Cardiac septum (tissue), 1 donor: ENCODE measurements at places on chromosomes 2 and 18. TPM values are rescaled to one million over a fixed set of nuclear protein-coding genes. Genes with fewer than 3 reads are reported as not detected.

DNA sequence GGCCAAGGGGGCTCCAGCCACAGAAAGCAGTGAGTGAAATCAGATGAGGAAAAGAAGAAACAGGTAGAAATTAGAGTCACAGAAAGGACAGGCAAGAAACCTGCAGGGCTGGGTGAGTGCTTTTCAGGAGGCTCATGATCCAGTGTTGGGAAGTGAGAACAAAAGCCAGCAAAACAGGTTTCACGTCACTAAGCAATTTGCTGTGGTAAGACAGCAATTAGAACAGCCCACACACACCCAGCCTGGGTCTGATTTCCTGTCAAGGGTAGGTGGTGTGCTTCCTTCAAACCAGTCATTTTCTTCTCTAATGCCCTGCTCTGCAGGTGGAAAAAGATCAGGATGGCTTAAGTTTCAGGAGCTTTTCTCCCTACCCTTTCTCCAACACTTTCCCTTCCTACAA lies 52.9 kb upstream of the XDH start:
- no peak for DNase-seq

DNA sequence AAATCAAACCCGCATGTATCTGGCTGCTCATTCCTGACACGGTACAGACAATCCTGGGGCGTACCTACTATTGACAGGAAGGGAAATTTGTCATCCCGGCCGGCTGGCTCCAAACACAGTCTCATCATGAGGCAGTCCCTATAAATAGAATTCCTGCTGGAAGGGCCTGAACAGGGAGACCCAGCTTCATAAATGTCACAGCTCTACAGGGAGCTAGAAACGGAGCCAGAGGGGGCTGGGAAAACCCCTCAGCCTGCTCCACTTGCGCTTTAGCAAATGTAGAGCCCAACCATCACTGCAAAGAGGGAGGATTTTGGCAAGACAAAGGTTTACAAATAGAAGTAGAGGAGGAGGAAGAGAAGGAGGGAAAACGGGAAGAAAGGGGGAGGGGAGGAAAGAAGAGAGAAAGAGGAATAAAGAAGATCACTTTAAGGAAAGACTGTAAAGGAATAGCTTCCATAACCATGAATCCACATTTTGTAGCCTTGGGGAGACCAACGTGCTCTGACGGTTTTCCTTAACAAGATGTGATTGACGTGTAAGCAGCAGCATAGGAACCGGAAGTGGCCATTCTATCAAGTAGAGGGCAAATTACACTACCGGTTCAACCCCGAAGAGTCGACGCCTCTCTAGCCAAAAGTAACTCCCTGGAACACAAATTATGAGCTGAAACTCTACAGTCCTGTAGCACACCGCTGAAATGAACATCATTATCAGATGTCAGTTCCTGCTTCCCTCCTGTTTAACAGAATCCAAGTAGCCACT lies 56.8 kb upstream of the TTN start:
- DNase-seq: peak; percentile 89

DNA sequence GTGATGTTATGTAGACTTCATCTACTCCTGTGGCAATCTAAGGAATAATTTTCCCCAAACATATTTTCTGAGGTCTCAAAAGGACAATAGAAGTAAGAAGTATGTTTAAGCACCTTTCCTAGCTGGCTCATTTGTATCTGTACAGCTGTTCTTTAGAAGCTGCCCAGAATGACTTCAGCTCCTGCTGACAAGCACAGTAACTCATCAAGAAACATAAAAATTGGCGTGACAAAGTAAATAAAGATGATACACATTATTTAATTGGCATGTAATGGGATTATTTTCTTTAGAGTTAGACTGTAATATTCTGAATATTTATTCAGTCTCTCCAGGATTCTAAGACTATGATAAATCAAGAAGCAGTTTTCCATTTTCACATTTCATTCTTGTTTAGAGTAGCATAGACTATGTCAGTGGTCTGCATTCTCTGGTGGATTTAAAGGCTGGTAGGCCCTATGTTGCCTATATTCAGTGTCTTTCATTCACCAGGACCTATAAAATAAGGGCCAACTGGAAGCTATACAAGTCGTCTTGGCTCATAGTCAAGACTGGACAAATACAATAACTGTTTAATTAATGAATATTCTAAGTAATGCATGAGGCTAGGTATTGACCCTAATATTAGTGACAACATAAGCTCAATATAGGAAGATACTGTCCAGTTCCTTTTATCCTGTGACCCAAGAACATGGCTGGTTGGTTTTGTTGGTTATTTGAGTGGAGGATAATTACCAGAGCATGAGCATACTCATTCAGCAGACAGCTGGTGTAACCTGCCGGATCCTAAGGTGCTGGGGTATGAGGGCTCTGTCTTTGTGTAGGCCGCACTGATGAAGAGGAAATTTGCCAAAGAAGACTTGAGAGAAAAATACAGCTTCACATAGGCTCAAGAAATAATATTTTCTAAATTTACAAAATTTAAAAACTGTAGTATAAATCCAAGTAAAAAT lies 107.0 kb downstream of the PDE1A start:
- DNase-seq: no peak

GRCh38 chr2:232894746-232895145 lies 24.7 kb downstream of the SNORC start:
- peak; percentile 50 for DNase-seq

GRCh38 chr18:73758446-73758845 lies 389.2 kb downstream of the FBXO15 start:
- no peak for DNase-seq

- DNase-seq: no peak
Measured at GRCh38 chr2:123771928-123772632, 253.0 kb upstream of the CNTNAP5 start.

GRCh38 chr2:188664951-188665595 lies 309.1 kb upstream of the COL3A1 start:
- no peak for DNase-seq

- no peak for DNase-seq
Measured at GRCh38 chr2:70930371-70931329, 5.0 kb upstream of the ATP6V1B1 start.

- no peak for DNase-seq
Measured at GRCh38 chr2:176118601-176119339, 2.2 kb downstream of the HOXD10 start.

GRCh38 chr2:68645523-68645922 lies 2.1 kb downstream of the PROKR1 start:
- DNase-seq: no peak

DNA sequence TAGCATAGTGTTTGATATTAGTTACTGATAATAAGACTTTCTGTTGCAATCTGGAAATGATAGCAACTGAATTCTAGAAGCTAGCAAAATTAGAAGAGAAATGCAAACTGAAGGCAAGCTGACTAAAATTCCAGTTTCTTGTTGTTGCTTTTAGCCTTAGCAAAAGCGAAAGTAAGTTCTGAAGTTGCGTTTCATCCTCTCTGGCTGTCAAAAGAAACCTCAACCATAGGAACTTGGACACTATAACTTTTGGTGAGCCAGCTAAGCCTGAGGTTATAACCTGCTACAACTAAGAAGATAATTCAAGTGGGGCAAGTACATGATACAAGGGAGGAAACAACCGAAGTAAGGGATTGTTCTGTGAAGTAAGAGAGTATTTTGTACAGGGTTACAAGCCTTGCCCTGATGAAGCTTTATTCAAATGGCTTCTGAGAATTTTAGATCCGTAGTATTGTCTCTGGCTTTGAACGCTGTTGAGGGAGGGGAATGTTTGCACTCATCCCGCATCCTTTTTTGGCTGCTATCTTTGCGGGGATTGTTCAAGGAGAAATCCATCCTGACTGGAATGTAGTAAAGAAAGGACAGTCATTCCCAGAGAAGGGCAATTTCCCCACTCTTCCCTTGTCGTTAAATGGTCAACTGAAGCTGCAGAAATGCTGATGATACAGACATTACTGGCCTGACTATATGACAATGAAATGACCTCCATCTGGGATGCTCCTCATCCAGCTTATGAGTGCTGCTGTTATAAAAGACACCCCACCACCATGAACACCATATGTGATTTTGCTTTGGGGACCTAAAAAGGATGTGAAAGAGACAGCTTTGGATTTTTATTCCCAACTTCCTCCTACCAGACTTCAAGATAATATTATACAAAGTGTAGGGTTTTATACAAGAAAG lies 7.0 kb upstream of the TMX3 start:
- no peak for DNase-seq

- DNase-seq: peak; percentile 62
Measured at GRCh38 chr2:236632295-236633218, 62.9 kb downstream of the ACKR3 start.

GRCh38 chr2:9252002-9252357 lies 45.4 kb downstream of the ASAP2 start:
- DNase-seq: no peak

GRCh38 chr2:121234144-121234543 lies 50.9 kb downstream of the TFCP2L1 start:
- DNase-seq: no peak

DNA sequence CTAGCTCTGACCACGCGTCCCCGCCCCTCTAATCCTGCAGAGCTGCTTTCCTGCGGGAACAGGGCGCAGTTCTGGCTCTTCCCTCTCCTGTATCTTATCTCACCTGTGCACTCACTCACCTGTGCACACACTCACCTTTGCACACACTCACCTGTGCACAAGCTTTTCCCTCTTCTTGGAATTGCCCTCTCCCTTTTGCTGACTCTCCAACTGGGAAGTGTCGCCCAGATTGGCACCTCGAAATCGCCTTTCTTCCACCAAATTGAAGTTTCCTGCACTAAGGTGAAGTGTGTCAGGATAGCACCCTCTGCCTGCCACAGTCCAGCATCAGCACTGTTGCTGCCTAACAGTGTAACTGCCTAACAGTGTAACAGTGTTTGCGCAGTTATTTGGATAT lies 566 bp upstream of the CMPK2 start:
- DNase-seq: no peak

DNA sequence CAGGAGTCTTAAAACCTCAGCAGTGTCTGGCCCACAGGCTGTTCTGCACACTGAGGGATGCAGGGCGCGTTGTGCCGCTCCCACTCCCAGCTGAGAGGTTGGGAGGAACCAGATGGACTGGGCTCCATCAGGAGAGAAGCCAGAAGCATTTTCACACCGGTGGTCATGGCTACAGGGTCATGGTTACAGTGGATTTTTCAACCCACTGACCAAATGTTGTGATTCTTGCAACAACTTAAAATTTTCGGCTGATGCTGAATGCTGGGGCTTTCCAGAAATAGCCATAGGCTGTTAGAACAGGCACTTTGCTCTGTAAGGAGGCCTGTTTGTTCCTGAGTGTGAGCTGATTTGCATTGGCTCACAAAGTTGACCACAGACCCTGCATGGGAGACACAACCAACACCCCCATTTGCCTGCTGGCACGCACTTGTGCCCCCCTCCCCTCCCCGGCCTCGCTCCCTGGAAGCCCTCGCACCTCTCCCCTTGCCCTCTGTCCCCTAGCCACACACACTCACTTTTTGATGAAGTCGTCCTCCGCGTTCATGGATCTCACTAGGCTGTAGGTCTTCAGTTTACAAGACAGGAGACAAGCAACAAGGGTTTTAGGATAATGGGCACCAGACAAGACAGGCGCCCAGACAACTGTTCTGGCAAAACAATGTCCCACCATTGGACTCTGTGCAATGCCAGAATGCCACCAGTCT lies 3.4 kb downstream of the LPIN1 start:
- DNase-seq: no peak

DNA sequence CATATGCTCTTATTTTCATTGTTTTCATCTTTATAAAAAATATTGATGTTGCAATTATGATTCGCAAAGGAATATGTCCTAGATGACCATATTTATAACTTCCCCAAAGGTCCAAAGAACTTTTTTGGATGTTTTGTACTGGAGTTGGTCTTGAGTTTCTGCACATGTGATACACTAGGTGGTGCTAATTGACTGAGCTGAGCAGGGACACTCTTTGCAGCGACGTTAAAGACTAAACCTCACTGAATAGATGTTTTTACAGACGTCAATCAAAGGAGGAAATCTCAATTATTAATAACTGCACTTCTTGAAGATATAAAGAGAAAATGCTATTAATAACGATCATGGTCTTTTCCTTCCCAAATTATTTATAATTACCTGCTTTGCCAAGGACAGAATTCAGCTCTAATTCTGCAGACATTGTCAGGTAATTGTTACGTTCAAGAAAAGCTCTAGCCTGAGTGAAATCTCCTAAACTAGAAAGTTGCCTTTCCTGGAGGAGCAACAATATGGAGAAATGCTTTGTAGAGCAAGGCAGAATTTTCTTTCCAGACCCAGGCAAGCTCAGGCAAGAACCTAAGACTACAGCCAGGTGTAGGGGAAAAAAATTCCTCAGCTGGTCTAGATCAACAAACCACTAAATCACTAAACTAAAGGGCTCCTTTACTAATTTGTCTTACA lies 119.3 kb upstream of the RBBP8 start:
- no peak for DNase-seq

DNA sequence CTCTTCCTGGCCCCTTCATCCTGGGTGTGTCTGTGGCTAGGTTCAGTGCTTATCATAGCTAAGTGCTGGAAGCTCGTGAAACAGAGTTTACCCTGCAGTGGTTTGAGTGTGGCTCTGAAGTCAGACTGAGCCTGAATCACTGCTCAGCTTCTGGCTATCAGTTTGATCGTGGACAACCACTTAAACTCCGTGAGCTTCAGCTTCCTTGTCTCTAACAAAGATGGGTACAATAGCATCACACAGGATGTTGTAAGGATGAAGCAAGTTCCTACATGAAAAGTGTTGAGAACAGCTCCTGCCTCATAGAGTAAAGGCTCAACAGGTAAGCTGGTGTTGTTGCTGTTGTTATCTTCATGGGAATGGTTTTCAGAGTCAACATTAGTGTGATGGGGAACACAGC lies 210.3 kb downstream of the CLIP4 start:
- DNase-seq: no peak

DNA sequence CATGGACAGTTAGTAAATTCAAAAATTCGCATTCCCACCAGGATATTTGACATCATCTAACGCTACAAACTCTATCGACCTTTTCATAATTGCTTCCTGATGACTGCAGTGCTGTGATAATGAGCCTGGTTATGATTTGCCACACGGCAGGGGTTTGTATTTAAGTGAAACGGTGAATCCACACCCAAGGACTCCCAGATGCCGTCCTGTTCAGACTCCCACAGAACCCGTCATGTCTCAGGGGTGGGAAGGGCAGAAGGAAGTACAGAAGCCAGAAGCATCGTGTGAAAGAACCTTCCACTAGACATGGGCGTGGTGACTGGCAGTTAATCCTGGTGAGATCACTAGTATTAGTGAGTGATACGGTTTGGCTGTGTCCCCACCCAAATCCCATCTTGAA lies 91.2 kb upstream of the TMEM18 start:
- no peak for DNase-seq

- no peak for DNase-seq
Measured at GRCh38 chr2:215556979-215557378, 121.1 kb upstream of the FN1 start.

Gene CCDC93
- total RNA-seq: 26.9 TPM

Gene HOXD12
- not detected for total RNA-seq

Gene BOK
- total RNA-seq: 4.5 TPM

Gene SGPP2
- total RNA-seq: 1.0 TPM

Gene GTF2A1L
- total RNA-seq: 0.75 TPM

Gene RHOB
- 98.4 TPM for total RNA-seq

Gene NYAP2
- total RNA-seq: 0.05 TPM

Gene PDCD1
- total RNA-seq: 2.0 TPM

Gene DLGAP1
- total RNA-seq: 6.5 TPM

Gene ABCG5
- not detected for total RNA-seq

Gene DNER
- 1.00 TPM for total RNA-seq
